ENCODE measurements at places on chromosomes 5 and 9. TPM values are rescaled to one million over a fixed set of nuclear protein-coding genes. Genes with fewer than 3 reads are reported as not detected.
A peak's percentile ranks its signal among the peaks of the same experiment; 100 is the strongest.

DNA sequence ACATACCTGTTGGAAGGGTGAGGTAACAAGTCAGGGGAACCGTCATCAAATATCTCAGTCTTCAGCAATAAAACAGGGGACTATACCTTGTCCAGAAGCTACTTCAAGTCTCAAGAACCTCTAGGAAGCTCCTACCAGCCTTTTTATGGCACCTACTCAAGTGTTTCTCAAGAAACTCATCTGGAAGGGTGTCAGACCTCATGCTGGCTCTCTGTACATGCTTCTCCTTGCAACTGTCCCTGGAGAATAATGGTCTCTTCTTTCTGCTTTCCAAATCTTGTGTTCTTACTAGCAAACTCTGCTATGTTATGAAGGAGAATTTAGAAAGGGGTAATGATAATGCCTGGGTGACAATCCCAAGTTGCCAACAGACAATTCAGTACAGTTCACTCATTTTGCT is 8.3 kb upstream of the PTAR1 start:
- H3K27ac ChIP-seq: no peak overlapping the region
- H3K4me1 ChIP-seq: no peaks in the 10 kb centered on the region
- H3K36me3 ChIP-seq: no peaks in the 10 kb centered on the region
- no peaks in the 10 kb centered on the region for H3K27me3 ChIP-seq

DNA sequence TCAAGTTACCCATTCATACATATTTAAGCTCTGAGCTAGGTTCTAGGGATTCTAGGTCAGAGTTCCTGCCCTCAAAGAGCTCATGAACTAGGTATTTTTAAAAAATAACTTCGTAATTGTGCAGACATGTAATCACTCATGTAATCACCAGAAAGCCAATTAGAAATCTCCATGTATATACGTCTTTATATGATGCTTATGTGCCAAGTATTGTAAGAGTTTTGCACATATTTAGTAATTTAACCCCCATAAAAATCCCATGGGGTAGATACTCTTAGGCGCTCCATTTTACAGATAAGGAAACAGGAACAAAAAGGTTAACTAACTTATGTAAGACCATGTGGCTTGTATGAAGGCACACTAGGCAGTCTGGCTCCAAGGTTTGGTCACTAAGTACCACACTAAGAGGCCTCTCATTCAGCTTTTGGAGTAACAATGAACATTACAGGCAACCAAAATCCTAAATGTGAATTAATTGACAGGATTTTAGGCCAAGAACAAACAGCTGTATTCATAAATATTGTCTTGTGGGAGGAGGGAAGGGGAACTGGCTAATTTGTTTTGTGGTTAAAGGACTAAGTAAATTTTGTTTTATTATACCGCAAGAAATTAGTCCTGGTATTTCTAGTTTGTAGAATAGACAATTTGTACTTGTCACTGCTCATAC is 1.7 kb upstream of the OTULINL start:
- H3K27me3 ChIP-seq: no peaks in the 10 kb centered on the region
- DNase-seq: no peak
- H3K4me3 ChIP-seq: no peak overlapping the region
- H3K27ac ChIP-seq: no peak overlapping the region

DNA sequence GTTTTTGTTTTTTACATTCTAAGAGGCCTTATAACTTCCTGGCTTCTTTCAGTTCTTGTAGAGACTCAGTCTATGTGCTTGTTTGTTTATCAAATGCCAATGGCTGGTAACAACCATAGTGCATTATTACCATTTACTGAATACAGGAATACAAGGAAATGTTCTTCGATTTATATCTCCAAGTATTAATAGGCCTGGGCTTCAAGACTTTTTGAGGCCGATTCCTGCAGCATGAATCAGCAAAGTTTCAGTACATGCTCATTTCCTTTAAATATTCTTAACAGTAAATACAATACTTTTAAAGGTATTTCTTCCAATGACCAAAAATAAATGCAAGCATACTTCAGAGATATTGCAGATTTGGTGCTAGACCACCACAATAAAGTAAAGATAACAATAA is 535.3 kb downstream of the EFNA5 start:
- no peak for DNase-seq
- H3K27me3 ChIP-seq: no peaks in the 10 kb centered on the region
- no peaks in the 10 kb centered on the region for H3K4me1 ChIP-seq
- H3K27ac ChIP-seq: no peak overlapping the region
- no peaks in the 10 kb centered on the region for H3K36me3 ChIP-seq

- H3K27me3 ChIP-seq: no peaks in the 10 kb centered on the region
- no peaks in the 10 kb centered on the region for H3K36me3 ChIP-seq
- H3K27ac ChIP-seq: no peak overlapping the region
- DNase-seq: no peak
- H3K4me3 ChIP-seq: no peak overlapping the region
Observed at GRCh38 chr9:112809906-112810305, 59.3 kb downstream of the SNX30 start.

DNA sequence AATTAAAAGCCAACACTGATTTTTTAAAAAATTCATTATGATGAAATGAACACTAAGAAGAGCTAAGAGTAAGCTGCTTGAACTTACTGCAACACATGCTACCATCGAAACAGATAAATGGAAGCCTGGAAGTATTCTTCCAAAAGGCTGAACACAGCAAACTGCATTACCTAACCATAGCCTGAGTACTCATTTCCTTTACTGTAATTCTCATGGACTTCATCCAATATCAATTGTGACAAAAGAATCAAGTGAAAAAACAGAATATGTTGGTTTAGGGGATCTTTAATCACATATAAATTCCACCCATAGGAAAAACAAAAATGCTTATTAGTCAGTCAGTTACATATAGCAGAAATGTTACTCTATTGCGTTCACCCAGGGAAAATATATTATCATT is 68.5 kb downstream of the DROSHA start:
- H3K4me3 ChIP-seq: no peak overlapping the region
- no peaks in the 10 kb centered on the region for H3K27me3 ChIP-seq
- no peak overlapping the region for H3K27ac ChIP-seq
- no peaks in the 10 kb centered on the region for H3K4me1 ChIP-seq
- H3K36me3 ChIP-seq: peaks cover 47% of the 10 kb centered on the region
- no peak for DNase-seq

- H3K36me3 ChIP-seq: no peaks in the 10 kb centered on the region
- no peak overlapping the region for H3K27ac ChIP-seq
- DNase-seq: no peak
- no peak overlapping the region for H3K4me3 ChIP-seq
- H3K4me1 ChIP-seq: no peaks in the 10 kb centered on the region
Observed at GRCh38 chr5:172365948-172366608, 82.5 kb upstream of the UBTD2 start.

DNA sequence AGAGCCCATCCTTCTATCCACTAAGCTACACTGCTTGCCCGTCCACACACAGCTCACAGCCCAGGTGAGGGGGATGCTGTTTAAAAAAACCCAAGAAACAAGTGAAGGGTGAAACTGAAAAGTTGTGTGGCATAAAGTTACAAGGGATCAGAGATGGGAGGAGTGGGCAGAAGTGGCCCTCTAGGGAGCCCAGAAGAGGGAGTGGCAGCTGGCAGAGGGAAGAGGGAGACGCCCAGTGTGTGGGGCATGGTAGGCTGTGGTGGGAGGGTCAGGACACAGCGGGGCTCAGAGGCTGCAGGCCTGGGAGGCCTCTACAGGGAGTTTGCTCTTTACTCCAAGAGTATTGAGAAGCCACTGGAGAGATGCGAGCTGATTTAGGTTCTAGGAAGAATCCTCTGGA is 30.1 kb upstream of the HRH2 start:
- no peak overlapping the region for H3K4me3 ChIP-seq
- H3K36me3 ChIP-seq: no peaks in the 10 kb centered on the region
- no peaks in the 10 kb centered on the region for H3K4me1 ChIP-seq

DNA sequence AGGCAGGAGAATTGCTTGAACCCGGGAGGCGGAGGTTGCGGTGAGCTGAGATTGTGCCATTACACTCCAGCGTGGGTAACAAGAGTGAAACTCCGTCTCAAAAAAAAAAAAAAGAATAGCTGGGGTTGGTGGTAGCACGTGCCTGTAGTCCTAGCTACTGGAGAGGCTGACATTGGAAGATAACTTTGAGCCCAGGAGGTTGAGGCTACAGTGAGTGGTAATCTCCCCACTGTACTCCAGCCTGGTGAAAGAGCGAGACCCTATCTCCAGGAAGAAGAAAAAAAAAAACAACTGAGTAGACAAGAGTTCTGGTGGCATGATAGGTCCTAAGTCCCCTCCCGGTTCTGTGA is 26.3 kb downstream of the GOLGA2 start:
- H3K27me3 ChIP-seq: peaks cover under 1% of the 10 kb centered on the region
- peak overlapping the region; percentile 71 for H3K4me3 ChIP-seq
- DNase-seq: no peak

- H3K4me3 ChIP-seq: no peak overlapping the region
- H3K4me1 ChIP-seq: no peaks in the 10 kb centered on the region
- H3K27ac ChIP-seq: no peak overlapping the region
- no peaks in the 10 kb centered on the region for H3K27me3 ChIP-seq
- H3K36me3 ChIP-seq: no peaks in the 10 kb centered on the region
Observed at GRCh38 chr5:114238771-114239313, 123.0 kb upstream of the KCNN2 start.

DNA sequence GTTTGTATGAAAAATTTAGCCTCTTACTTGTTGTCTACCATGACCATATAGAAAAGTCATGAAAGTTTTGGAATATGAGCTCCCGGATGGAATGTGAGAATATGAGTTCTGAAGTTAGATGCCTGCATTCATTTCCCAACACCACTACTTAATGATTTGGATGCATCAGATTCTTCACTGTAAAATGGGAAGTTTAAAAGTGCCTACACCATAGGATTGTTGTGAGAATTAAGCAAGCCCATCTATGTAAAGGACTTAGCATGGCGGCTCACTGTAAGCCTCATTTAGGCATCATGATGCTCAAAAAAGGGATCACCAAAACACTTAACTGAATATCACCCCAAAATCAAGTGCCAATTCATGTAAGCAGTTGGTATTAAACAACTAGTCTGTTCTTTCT is 177.3 kb downstream of the RAB3C start:
- H3K4me1 ChIP-seq: peaks cover 6% of the 10 kb centered on the region
- no peak overlapping the region for H3K27ac ChIP-seq
- no peak for DNase-seq
- H3K4me3 ChIP-seq: peak overlapping the region; percentile 19

DNA sequence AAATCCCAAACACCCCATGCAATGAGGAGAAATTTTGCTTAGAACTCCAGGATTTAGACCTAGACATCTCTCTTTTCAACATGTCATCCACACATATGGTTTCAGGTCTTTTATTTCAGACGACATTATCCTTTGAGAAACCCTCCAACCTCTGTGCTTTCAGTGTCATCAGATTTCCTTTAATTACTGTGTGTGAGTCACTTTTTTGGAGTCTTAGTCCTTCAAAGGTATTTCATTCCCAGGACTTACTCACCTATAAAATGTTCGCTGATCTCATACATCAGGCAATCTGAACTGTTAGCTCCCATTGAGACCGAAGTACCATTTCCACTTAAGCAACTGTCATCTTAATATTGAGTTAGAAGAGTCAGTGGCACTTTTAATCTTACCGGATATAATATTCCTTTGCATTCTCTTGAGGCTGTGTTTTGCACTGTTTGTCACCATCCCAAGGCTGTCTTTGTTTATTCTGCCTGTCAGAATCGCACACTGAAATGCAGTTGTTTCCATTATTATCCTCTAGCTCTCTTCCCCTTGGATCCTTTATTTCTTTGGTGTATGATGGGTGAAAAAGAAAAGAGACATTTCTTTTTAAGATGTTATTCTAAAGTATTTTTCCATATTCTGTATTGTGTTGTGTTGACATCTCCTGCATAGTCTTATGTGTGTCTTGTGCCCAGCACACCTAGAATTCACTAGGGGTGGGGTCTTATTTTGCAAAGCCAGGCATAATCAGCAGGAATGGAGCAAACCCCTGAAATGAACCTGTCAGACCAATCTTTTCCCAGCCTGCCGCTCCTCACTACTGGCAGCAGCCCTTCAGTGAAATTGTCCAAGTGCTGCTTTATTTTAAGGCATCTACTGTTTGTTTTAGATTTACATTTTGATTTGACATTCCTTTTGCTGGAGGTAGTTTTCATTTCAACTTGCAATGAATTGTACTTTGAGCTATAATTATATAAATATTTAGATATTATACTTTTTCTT is 155.4 kb downstream of the PAM start:
- no peak overlapping the region for H3K27ac ChIP-seq
- H3K27me3 ChIP-seq: no peaks in the 10 kb centered on the region
- no peak for DNase-seq
- no peaks in the 10 kb centered on the region for H3K4me1 ChIP-seq

GRCh38 chr5:96896806-96897205 is 20.5 kb downstream of the ERAP2 start:
- peak overlapping the region; percentile 25 for H3K4me3 ChIP-seq
- H3K27ac ChIP-seq: no peak overlapping the region
- H3K4me1 ChIP-seq: peaks cover 26% of the 10 kb centered on the region
- peaks cover 52% of the 10 kb centered on the region for H3K36me3 ChIP-seq
- DNase-seq: no peak

DNA sequence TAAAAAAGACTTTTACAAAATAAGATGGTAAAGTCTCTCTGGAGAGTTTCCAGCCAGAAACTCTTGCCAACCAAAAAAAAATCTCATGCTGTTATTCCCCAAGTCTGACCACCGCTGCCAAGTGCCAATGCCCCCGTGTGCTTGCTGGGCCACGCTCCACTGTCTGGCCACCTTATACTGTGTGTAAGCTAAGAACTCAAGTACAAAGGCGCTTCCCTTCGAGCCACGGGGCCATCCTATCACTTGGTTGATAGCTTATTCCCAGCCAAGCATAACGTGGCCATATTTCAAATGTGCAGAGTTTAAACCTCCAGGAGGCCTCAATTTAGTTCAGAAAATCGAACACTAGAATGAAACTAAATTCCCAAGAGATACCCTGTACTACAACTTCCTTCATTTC is 36.0 kb downstream of the ROR2 start:
- H3K36me3 ChIP-seq: no peaks in the 10 kb centered on the region
- no peak overlapping the region for H3K27ac ChIP-seq
- no peaks in the 10 kb centered on the region for H3K27me3 ChIP-seq
- no peak overlapping the region for H3K4me3 ChIP-seq
- no peak for DNase-seq

DNA sequence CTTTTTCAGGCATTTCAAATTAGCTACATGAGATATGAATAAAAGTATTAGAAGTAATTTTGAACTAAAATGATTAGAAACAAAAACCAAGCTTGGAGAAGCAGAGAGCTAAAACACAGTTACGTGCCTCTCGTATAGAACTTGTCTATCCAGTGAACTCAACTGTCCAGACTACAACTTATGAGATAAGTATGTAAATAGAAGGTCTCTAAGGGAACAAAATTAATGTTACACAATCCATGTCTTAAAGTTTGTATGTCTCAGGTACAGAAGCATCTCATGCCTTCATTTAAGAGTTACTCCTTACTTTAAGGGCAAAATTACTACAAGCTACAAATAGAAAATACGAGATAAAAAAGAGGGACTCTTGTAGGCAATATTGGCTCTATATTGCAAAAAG is 316.8 kb downstream of the CETN3 start:
- no peak for DNase-seq
- H3K27me3 ChIP-seq: no peaks in the 10 kb centered on the region
- H3K27ac ChIP-seq: no peak overlapping the region

GRCh38 chr9:113187929-113188595 is 33.0 kb downstream of the FKBP15 start:
- H3K27me3 ChIP-seq: no peaks in the 10 kb centered on the region
- H3K27ac ChIP-seq: no peak overlapping the region
- peaks cover 60% of the 10 kb centered on the region for H3K36me3 ChIP-seq

The FST gene
- 0.13 TPM for total RNA-seq

The TRIO gene
- total RNA-seq: 4.2 TPM

The RANBP17 gene
- not detected for total RNA-seq

The SLC45A2 gene
- not detected for total RNA-seq

Data from CD8-positive, alpha-beta memory T cell (primary cell).